ENCODE measurements at places on chromosomes 4 and X.

GRCh38 chr4:955931-956381 is 17.4 kb downstream of the DGKQ start:
- DNase-seq, result no peak

DNA sequence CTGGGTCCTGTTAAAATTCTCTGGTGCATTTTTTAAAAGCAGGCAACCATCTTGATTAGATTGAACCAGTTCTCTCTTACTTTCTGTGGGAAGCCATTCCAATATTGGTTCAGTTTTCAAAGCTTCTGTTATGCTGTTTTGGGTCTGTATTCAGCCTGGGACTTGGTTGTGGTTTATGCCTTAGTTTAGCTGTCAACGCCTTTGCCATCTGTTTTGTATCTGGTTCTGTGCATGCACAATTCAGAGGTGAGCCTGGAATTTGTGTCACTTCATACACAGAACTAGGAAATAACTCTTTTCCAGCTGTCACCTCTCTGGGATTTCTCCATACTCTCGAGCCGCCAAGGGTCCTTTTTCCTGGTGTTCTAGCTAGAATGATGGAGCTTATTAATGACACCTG is 46.2 kb downstream of the STAP1 start:
- no peak for DNase-seq

GRCh38 chrX:149871940-149872339 is 9.0 kb upstream of the MAGEA8 start:
- DNase-seq, result peak; percentile 32

DNA sequence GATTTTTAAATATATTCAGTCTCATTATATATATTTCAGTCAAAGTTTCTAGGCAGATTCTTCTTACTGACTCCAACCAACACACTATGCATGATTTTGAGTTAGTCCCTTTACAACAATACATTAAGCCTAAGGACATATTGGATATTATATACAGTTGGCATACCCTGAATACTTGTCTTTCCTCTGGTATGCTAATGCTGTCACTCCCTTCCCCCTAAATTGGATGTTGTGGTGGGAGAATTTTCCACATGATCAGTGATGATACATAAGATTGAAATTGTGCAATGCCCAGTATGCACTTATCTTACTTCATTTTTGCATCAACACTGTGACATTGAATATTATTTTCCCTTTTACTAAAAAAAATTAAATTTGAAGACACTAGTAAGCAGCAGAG is 935.2 kb downstream of the PCDH7 start:
- no peak for DNase-seq

GRCh38 chr4:187826725-187827124 is 168.8 kb upstream of the ZFP42 start:
- no peak for DNase-seq

DNA sequence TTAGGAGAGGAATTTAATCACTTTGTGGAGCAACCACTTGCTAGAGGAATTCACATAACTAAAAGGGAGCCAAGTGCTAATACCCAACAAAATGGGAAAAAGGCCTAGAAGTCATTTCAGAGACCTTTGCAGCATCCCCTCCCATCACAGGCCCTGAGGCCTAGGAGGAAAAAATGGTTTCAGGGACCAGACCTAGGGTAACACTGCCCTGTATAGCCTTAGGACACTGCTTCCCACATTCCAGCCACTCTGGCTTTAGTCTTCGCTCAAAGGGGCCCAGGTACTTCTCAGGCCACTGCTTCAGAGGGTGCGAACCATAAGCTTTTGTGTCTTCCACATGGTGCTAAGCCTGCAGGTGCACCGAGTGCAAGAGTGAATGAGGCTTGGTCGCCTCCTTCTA is 19.1 kb downstream of the SPANXN2 start:
- no peak for DNase-seq

DNA sequence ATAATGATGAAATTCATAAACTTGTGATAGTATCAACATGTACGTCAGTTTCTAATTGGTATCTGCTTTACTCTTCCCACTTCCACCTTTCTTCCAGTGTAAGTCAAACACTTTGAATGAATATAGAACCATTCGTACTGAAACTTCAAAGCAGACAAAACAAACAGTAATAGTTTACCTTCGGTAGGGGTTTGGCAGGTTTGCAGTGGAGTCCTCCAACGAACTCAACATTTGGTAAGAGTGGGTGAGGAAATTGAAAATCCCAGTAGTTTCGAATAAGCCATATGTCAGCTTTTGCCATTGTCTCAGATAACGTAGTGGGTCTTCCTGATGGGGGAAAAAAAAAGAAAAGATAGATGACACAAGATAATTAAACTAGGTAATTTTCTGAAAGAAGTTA is 2.2 kb downstream of the UGT2B4 start:
- no peak for DNase-seq
